ENCODE measurements at places on chromosomes 2 and 18.
A peak's percentile ranks its signal among the peaks of the same experiment; 100 is the strongest.

DNA sequence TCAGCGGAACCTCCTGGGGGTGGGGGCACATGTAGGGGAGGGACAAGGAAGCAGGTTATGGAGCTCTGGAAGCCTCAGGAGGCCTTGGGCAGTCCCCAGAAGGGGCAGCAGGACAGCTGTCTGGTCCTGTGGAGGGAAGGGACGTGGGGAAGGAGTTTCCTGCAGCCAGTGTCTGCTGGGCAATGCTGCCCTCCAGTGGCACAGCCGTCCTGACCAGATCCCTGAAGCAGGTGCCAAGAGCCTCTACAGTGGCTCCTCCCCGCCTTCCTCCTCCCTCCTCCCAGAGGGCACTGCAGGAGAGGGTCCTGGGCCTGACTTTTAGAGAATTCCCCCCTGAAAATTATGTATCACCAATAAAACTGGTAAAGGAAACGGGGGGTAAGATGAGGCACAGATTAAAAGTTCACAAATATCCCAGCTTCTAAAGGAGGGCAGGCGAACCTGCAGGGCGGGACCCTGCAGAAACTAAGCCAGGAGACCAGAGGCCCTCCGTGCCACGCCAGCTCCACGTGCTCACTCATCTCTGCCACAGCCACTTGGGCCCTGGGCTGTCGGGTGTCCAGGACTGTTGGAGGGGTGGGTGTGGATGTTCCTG, 258.5 kb downstream of the TWIST2 start:
- DNase-seq: no peak

DNA sequence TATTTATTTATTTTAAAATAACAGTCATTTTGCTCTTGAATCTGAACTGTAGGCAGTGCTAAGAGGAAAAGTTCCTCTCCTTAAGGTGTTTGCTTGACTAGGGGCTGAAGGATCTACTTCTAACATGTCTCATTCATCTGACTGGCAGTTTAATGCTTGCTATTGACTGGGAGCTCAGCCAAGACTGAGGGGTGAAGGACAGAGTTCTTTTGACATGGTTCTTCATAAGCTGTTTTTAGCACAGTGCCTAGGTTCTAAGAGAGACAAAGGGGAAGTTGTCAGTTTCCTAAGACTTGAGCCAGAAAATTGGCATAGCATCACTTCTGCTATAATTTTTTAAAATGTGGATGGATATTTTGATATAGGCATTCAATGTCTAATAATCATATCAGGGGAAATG, 73.0 kb downstream of the COMMD1 start:
- no peak for DNase-seq

DNA sequence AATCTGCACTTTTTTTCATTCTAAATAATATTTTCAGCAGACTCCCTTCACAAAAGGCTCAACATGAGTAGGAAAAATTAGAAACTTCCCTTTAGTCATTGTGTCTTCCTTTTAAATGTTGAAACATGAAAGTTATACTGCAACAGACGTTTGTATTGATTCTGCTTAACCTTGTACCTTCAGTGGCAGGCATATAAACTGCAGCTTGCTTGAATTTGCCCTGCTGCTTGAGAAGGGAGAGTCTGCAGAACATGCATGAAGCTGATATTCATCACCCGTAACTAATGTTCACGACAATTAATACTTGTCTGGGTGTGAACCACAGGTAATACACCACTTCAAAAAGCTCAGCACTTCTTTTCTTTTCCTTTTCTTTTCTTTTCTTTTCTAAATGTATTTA, 294.7 kb upstream of the LRP1B start:
- no peak for DNase-seq

DNA sequence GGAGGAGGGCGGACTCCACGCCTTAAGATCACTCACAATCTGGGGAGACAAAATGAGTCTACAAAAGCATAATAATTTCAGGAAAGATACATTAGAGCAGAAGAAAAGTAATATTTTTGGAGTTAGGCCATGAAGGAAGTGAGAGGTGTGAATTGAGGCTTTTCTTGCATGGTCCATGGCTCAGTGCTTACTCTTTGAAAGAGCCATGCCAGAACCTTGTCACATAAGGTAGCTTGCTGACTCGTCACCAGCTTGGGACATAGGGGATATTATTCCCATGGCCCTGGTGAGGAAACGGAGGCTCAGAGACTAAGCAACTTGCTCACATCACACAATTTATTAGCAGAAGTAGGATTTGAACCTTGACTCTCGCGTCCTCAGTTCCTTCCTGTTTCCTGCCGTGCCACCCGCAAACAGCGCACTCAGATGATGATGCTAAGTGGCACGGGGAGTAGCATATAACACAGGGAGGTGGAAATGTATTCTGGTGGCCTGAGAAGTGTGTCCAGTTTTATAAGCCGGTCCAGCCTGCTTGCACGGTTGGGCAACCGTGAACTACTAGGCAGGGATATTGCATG, 312.2 kb upstream of the EPAS1 start:
- DNase-seq: no peak

DNA sequence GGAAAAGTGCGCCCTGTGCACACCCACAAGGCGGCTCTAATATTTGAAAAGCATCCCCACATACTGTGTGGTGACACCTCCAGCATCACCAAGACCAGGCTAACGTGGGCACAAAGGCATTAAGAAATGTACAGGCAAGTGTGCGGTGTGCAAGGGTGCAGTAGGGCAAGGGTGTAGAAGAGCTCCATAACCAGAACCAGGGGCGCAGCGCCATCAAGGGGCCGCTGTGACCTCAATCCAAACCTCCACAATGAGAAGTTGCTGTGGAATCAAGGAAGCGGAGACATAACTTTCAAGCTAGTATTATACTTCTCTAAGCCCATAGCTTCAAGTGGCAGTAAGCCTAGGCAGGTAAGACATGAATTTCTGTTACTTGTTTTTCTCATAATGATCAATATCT, 13.0 kb downstream of the L3MBTL4 start:
- no peak for DNase-seq

GRCh38 chr2:23617167-23617810, 232.3 kb downstream of the KLHL29 start:
- DNase-seq: no peak

- no peak for DNase-seq
Measured at GRCh38 chr2:109663721-109664120, 49.6 kb downstream of the SOWAHC start.

DNA sequence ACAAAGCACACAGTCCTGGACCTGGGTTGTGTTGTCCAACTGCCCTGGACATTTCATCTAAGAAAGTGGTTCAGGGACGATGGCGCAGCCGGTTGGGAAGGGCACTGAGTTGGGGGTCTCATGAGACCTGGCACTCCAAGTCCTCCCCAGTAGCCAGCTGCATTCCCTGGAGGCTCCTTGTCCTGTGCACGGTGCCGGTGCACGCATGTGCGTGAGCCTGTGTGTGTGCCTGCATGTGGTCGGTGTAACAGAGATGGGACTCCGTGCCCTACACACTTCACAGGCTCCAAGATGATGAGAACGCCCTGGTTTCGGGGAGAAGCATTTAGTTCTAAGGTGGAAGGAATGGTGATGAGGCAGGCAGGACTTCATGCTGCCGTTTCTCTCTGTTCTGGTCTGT, 124.9 kb upstream of the PXDN start:
- DNase-seq: no peak

- no peak for DNase-seq
Measured at GRCh38 chr18:75818383-75818782, 390.9 kb upstream of the SMIM21 start.

DNA sequence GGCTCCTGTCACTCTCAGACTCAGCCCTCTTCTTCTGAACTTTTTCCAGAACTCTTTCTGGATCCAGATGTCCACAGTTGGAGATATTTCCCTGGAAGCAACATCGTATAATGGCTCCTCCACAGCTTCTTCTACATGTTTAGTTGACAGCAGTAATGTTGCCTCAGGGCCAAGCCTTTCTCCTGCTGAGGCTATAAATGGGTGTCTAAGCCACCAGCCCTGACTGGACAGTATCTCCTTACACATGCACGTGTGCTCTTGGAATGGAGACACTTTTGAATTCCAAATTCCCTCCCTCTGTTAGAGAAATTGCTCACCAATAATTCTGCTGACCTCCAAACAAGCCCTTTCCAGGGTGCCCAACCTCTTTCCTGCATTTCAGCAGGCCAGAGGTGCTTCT, 156.2 kb upstream of the PIK3C3 start:
- no peak for DNase-seq

GRCh38 chr2:191566344-191566743, 111.6 kb upstream of the NABP1 start:
- DNase-seq: peak; percentile 43

DNA sequence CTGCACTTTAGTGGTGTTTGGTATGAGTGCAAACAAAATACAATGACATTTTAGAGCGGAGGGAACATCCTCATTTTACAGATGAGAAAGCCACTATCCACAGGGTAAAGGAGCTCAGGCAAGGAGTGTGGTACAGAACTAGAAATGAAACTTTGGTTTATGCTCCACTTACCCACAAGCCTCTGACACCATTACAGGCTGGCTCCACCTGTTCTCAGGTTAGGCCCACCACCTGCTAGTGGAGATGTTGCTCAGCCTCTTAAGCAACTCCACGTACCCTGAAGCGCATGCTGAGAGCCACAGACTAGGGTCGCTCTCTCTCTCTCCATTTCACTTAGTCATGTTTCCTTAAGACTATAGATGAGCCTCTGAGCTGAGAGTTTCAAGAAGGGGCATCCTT, 130.0 kb downstream of the MBD2 start:
- DNase-seq: no peak
